ENCODE measurements at places on chromosomes 2 and 18.

- DNase-seq, result no peak
Measured at GRCh38 chr2:2256011-2256410, 75.1 kb downstream of the MYT1L start.

DNA sequence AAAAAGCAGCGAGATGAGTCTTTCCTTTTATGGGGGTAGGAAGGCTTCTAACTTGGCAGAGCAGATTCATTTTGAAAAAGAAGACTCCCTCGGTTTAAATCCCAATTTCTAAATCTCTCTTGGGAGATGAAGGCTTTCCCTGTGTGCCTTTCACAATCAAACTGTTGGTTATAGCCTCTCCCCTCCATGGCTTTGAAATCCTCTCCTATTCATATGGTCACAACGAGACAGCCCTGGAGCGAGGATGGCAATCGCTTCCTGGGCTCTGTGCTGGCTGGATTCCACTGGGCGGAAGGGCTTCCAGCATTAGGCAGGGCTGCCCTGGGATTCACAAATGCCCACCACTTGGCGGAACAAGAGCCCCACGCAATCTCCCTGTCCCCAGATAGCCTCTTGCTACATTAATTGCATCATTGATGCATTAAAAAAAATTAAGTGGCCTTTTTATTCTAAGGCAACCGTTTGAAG lies 1.6 kb downstream of the CAVIN2 start:
- no peak for DNase-seq

DNA sequence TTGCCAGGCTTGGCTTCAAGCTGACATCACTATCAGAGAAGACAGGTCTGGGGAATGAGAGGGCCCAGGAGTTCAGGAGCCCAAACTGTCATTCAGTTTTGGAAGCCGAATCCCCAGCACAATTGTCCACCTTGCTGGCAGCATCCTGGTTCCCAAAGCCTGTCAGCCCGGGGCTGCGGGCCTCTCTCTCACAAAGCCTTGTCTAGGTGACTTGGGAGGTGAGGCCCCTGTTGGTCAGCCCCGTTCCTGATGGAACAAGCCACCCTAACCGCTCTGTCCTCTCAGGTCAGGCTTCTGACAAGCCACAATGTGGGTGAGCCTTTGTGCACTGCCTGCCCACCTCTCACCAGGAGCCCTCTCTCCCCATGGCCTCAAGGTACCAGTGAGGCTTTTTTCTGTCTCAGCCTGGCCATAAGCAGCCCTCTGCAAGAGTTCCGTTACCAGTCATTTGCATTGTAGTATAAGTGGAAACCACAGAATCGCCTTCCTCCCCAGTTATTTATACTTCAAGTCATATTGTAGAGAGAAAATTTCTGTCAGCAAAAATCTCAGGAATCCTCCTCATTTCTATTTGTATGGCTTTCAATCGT lies 100.6 kb downstream of the MSH2 start:
- DNase-seq, result no peak

DNA sequence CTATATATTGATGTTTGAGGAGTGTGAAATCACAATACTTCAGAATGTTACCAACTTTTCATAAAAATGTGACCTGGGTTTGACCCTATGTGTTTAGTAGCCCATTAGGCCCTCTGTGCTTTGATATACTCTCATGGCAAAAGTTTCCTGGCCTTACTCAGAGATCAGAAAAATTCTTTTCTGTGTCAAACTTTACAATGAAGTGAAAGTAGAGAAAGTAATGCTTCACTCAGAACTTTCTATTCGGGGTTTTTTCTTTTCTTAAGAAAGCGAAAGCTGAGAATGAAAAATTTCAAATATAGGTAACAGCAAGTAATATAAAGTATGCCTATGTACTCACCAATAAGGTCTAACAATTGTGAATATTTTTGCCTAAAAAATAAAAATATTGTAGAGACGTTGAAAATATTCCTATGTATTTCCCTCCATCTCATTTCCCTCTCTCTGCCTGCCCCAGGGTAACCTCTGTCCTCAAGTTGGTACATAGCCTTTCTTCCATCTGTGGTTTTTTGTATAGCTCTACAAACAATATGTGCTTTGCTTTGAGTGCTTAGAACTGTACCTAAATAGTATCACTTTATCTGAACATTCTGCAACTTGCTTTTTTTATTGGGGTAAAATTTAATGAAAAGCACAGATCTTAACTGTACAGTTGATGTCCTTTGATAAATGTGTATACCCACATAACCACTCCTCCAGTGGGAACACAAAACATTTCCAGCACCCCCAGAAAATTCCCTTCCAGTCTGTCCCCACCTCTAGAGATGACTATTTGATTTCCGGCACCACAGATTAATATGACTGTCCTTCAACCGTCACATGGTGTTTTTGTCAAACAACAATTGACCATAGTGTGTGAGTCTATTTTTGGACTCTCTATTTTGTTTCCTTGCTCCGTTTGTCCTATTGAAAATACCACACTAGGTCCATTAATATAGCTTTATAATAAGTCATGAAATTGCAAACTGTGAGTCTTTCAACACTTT lies 10.3 kb upstream of the ACKR3 start:
- no peak for DNase-seq

DNA sequence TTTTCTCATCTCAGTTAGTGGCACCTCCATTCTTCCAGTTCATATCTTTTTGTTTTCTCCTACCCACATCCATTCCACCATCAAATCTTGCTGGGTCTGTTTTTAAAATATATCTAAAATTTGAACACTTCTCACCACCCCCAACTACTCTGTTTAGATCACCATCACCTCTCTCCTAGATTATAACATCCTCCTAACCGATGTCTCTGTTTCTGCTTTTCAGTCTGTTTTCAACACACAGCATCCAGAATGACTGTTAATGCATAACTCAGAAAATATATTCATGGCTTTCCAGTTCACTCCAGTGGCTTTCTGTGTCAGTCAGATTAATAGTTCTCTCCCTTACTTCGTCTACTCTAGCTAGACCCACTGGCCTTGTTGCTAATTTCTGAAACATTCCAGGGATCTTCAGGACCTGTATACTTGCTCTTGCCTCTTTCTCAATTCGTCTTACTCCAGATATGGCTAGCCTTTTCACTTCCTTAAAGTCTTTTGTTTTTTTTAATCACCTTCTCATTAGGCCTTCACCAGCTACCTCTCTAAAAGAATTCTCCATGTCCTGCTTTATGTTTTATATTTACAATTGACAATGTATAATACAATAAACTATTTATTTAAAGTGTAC lies 105.3 kb downstream of the COMMD1 start:
- DNase-seq, result peak; percentile 67

- DNase-seq, result no peak
Measured at GRCh38 chr18:36376361-36376760, 78.8 kb downstream of the FHOD3 start.

DNA sequence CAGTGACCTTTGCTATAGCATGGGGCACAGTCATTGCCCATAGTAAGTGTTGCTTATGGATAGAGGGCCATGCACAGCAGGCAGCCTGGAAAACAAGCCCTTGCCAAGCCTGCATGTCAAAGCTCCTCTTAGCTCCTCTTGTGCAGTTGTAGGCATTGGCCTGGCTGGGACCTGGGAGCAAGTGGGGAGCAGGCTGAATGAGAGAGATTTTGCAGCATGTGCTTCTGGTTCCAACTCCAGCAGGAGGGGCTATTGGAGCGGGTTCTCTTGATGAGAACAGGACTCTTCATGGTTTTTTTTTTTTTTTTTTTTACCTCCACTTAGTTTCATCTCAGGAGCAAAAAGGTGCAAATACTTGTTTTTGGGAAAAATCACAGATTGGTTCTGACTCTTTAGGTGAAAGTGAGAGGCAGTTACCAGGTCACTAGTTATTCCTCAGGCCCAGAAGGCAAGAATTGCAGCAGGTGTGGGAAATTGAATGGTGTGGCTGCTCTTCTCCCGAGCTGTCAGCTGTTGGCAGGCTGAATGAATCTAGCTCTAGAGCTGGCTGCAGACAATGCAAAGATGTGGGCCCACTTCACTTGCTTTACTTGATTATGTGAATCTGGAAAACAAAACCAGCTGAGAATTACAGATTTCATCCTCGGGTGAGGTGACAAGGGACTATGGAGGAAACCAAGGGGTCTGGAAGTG lies 95.9 kb downstream of the MAP4K4 start:
- no peak for DNase-seq

DNA sequence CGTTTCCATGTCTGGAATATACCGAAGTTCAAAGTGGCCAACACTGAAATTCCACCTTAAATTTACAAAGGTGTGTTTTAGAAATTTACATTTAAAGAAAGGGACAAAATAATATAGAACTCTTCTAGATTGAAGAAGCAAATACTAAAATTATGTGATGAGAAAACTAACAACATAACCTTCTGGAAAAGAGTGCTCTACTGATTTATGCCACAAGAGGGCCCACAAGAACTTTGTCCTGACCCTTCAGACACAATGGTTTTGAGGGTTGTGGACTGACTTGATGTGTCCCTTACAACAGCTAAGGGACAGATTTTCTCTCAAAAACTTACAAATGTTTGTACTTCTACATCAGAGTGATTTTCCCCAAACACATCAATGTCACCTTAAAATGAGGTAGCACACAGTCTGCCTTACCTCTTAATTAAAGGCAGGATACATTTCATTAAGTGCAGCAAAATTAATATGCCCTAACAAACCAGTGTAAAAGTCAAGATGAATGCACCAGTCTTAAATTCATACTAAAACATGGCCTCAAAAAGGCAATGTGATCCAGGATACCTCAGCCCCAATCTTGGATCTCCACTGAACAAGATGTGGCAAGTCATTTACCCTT lies 36.2 kb downstream of the EIF2AK3 start:
- DNase-seq, result peak; percentile 69

DNA sequence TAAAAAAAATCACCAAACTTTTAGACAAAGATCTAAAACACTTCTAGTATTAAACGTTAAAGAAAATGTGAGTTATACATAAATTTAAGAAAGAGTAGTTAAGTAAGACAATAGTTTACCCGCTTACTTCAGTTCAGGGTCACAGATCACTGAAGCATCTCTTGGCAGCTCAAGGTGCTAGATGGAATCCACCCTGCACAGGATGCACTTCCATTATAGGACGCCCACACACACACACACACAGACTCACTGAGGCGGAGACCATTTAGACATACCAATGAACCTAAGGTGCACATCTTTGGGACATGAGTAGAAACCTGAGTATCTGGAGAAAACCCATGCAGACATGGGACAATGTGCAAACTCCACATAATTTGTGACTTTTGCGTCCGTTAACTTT lies 630.6 kb upstream of the ZNF804A start:
- DNase-seq, result no peak

- no peak for DNase-seq
Measured at GRCh38 chr2:216408426-216409290, 3.6 kb upstream of the SMARCAL1 start.

- DNase-seq, result peak; percentile 27
Measured at GRCh38 chr18:63834471-63835113, 52.9 kb upstream of the SERPINB2 start.

DNA sequence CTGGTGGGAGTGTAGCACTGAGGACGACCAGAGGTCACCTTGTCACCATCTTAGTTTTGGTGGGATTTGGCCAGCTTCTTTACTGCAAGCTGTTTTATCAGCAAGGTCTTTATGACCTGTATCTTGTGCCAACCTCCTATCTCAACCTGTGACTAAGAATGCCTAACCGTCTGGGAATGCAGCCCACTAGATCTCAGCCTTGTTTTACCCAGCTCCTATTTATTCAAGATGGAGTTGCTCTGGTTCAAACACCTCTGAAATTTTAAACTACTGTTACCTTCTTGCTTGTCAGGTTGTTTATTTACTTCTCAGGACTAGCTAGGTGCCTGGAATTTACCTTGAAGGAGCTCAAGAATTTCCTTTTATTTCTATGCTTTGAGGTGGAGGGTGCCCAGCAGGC lies 9.5 kb upstream of the KCNG3 start:
- DNase-seq, result no peak

- no peak for DNase-seq
Measured at GRCh38 chr2:124894199-124894598, 869.1 kb downstream of the CNTNAP5 start.
